ENCODE measurements at places on chromosomes 7 and 10.
A peak's percentile ranks its signal among the peaks of the same experiment; 100 is the strongest.

DNA sequence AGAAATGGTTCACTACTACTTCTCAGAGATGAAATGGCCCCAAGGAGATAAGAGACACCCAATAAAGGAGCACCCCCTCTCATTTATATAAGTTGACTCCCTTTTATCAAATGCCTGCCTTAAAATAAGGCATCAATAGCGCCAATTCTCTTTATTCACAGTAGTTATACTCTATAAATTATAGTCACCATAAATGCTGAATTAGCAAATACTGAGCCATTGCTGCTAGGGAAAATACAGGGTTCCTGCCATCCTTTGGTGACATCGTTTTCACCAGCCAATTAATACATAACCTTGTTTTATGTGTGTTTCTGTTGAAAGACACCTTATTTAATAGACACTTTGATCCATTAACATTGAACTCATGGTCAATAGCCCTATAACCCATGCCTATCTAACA, 28.6 kb downstream of the DCLRE1C start:
- no peak for DNase-seq

- DNase-seq: no peak
Observed at GRCh38 chr7:157096286-157097055, 42.3 kb upstream of the UBE3C start.

GRCh38 chr7:33310546-33310945, 181.2 kb downstream of the BBS9 start:
- DNase-seq: no peak

- no peak for DNase-seq
Observed at GRCh38 chr10:11901833-11902475, 78.8 kb downstream of the PROSER2 start.

DNA sequence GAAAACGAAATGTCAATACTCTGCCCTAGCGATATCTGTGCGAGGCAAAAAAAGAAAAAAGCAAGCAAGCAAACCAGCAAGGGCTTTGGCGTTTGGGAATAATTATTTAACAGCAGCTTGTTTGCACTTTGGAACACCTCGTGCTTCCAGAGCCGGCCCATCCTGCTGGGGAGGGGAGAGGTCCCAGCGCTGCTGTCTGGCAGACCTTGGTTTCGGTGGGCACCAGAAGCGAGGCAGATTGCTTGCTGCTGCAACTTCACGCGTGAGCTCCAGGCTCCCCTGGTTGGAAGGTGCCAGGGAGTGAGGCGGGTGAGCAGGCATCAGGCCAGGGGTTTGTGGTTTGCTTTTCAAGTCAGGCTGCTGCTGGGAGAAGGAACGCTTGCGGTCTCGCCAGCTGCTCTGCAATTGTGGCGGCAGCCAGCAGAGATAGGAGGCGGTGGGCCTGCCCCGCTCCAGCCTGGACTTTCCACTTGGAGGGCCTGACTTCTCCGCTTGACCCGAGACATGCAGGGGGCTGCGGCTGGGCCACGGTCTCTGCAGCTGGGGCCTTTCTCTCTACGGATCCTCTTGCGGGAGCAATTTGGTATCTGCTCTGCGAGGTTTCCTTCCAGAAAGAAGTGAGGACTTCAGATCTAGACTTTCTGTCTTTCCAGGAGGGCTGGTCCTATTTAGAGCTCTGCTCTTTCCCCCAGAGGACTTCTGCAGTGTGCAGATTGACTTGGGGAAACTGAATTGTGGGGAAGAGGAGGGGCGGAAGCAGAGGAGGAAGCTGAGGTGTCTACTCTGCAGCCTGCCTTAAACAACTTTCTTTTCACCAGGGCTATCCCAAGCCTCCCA, 131.4 kb downstream of the PRPF18 start:
- DNase-seq: peak; percentile 93

DNA sequence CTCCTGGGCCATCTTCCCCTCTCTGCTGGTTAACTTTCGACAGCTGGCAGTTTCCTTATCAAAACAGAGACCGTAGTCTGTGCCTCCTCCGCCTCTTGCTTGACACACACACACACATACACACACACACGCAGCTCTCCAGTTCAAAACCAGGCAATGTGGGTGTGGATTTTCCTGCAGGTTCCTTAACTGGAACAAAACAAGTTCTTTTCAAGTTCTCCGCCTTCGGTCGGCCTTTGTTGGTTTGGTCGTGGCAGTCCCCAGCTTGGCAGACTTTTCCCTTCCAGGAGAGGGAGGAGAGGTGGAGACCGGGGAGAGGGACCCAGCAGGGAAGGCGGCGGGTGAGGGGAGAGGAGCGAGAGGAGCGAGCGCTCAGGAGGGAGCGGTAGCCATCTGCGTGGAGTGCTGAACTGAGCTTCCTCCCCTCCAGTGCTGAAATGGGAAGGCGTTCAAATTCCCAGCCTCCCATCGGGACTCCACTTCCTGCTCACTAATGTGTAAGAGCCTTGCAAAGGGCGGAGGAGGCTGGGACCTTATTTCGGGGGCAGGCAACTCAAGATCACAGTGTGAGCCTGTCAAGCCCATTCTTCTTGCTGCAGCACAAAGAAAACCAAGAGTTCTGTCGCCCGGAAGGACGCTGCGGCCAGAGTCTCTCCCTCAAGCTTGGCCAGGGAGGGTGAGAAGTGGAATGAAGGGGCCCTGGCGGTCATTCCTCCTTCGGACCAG, 120.6 kb downstream of the PRPF18 start:
- peak; percentile 87 for DNase-seq

DNA sequence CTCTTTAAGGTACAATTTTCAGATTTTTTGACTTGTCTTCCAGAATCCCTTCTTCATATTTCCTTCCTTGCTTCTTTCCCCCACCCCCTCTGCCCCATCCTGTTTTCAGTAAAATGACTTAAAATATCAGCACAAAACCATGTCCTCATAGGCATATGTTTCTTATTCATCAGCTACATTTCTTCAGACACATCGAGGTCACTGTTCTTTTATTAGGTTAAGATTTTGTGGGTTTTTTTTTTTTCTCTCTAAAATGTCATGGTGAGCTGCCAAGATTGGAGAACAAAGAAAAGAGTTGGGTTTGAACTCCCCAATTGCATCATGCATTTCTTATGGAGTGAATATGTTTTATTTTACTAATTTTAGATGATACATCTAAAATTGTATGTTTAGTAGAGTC, 35.8 kb downstream of the LAMB4 start:
- DNase-seq: peak; percentile 94

Data from AG10803 (cell line).